ENCODE measurements at places on chromosomes 1 and 21.
A peak's percentile ranks its signal among the peaks of the same experiment; 100 is the strongest.

DNA sequence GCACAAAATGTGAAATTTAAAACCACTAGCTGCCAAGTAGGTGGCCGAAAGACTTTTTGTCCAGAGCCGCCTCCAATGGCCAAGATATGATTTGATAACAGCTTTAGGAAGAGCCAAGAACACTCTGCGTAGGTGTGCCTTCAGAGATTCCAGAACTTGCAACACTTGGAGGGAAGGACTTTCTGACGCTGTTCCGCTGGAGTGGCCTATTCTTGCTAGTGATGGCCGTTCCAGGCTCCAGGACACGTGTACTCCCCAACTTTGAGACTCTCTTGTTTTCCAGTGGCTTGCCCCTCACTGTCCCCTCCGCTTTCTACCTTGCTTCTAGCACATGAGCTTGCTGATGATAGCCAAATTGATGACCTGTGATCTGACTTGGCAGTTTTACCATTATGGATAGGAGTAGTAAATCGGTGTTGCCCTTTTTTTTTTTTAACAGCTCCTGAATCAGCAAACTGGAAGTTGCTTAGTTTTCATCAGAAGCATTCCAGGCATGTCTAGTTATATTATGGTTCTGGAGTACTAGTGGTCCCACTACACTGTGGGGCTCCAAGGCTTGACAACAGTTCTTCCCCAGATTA is 1.0 kb downstream of the PRDX6 start:
- DNase-seq, result no peak

GRCh38 chr1:53154859-53155438 is 12.5 kb upstream of the SLC1A7 start:
- no peak for DNase-seq

DNA sequence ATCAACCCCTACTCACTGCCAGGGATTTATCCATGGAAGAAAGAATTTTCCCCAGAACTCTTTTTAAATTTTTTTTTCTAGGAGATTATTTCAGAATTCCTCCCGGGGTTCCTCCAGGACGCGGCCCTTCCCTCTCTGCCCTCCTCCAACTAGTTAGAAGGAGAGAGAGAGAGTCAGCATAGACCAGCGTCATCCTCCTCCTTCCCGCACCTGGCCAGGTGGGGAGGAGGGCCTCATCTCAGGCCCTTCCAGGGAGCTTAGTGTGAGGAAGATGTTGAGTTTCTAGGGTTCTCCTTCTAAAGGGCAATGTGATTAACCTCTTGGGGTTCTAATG is 63.6 kb downstream of the CDK18 start:
- DNase-seq, result no peak

- no peak for DNase-seq
Measured at GRCh38 chr1:6776389-6776788, 8.9 kb upstream of the CAMTA1 start.

GRCh38 chr1:98698625-98699024 is 37.1 kb downstream of the SNX7 start:
- DNase-seq, result no peak

DNA sequence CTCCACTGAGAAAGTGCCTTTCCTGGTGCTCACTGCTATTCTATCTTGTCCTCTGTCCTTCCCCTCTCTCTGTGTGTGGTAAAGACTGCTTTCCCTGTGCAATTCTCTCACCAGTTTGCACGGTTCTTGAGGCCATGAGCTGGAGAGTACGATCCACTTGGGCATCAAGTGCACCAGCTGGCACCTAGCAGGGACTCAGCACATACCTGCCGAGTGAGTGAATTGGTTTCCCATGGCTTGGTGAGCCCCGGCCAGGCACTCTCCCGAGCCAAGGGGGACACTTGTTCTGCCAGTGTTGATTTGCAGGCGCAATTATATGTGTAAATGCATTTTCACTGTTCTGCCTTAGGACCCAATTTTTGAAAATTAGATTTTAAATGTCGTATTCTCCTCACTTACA is 313.5 kb downstream of the DISC1 start:
- no peak for DNase-seq

GRCh38 chr21:23890652-23891051 is 1716.6 kb downstream of the MRPL39 start:
- DNase-seq, result no peak

DNA sequence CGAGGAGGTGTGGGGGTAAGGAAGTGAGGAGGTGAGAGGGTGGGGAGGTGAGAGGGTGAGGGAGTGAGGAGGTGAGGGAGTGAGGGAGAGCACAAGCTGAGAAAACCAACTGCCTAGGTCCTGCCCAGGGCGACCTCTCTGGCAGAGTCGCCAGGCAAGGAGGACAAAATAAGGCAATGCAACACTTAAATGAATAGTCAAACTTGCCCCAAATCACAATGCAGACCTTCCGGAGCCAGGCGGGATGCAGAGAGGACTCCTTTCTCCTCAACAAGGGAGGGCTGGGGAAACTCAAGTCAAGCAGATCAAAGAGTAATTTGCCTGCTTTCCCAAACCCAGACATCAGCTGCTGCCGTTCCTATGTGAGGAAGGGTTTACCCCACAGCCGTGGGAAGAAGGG is 86.0 kb downstream of the CCDC185 start:
- no peak for DNase-seq

- no peak for DNase-seq
Measured at GRCh38 chr1:208979776-208980175, 603.7 kb upstream of the CAMK1G start.

GRCh38 chr1:218209351-218209861 is 75.7 kb upstream of the RRP15 start:
- DNase-seq, result peak; percentile 16

GRCh38 chr1:170471398-170472053 is 60.4 kb upstream of the GORAB start:
- no peak for DNase-seq

- no peak for DNase-seq
Measured at GRCh38 chr1:96521994-96522760, 199.4 kb upstream of the PTBP2 start.

DNA sequence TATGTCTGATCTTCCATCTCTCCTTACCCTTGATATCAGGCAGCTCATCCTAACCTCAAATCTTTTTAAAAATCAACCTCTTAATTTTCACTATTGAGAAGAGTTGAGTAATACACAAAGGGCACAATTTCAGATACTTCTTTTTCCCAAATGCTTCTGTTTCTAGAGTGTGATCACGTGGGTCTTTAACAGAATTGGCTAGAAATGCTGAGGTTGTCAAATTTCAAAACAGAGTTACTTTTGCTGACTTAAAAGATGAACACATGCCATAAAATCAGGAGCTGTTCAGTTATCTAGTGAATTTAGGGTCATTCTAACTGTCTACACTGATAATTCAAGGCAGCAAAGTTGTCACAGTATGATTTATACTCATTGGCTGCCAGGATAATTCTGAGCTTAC is 63.6 kb upstream of the NGF start:
- no peak for DNase-seq

- DNase-seq, result no peak
Measured at GRCh38 chr1:222045786-222046185, 303.9 kb upstream of the DUSP10 start.

DNA sequence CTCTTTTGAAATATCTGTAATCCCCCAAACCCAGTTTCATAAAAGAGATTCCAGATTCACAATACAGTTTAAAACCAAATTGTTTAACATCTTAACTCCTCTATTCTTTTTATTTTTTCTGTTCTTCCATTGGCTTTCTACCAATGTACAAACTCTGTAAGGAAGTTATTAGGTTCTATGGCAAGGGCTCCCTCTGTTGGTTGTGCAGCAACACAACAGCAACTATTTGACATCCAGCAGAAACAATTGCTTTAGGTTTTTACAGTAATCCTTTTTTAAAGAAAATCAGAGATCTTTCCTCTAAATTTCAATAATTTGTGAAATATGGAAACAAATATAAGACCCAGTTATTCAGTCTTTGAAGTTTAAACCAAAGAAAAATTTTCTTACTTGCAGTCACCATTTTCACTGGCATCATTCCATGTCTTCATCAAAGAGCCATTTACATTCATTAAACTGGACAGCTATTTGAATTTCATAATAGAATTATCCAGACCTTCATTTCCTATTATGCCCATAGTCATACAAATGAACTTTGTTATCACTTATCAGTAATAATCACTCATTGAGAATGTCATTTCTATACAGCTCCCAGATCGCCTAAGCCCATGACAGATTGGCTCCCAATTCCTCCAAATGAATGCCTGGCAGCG is 46.5 kb upstream of the RNF11 start:
- DNase-seq, result no peak

DNA sequence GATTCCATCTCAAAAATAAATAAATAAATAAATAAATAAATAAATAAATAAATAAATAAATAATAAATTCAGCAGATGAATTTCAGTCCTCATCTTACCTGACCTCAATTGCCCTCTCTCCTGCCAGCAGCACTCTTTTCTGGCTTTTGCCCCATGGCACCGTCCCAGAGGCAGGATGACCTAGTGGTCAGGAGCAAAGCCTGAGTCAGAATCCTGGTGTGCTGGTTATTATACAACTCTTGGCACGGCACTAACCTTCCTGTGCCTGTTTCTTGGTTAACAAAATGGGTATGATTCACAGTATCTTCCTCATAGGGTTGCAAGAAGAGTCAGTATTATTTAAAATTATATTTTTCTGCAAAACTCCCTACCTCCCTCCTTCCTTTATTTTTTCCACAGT is 43.0 kb downstream of the NKAIN1 start:
- no peak for DNase-seq

- no peak for DNase-seq
Measured at GRCh38 chr1:56045477-56045876, 533.9 kb downstream of the PLPP3 start.

- DNase-seq, result no peak
Measured at GRCh38 chr1:117414943-117415342, 47.7 kb downstream of the MAN1A2 start.

- no peak for DNase-seq
Measured at GRCh38 chr1:116710420-116711262, 43.1 kb upstream of the IGSF3 start.

DNA sequence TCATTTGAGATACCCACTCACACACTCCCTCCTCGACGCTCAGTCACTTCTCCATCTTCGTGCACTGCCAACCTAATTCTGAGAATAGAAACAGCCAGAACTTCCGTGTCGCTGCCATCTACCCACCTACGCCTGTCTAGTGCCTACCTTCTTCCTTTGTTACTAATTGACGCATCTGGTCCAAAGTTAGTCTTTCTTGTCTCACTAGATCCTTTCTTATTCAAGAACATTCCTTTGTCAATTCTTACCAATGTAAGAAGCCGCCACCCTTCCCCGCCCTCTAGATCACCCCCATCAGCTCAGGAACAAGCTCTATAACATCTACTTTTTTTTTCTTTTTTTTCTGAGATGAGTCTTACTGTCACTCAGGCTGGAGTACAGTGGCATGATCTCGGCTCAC is 3.7 kb downstream of the PADI6 start:
- DNase-seq, result no peak

DNA sequence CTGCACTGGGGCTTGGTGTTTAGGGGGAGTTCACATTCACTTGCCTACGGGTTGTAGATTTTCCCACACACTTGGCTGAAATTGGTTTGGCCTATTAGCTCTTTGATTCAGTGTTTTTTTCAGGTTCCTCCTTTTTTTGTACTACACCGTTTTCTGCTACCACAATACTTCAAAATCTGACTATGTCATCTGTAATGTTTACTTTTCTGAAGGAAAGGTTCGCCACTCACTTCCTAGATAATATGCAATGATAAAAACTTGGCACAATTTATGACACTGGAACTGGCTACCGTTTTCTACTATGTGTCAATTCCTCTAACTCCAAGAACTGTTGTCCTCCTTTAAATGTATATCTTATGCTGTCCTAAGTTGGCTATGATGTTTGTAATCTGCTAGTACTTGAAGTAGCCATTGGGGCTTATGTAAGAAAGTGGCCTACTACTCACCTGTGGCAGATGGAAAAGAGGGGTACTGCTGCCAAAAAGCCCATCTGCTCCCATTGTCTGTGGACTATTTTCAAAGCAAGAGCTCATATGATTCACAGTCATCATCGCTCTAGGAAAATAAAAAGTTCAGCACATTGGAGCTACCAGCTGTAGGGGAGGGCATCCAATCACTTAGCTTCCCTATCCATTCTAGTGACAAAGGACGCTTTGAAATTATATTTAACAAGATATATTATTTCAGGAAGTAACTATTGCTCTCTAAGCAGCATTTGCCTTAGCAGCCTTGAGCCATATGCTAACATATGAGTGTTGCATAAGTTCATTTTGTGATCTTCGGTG is 42.4 kb upstream of the BACH1 start:
- no peak for DNase-seq

GRCh38 chr1:119808972-119809550 is 2.2 kb downstream of the REG4 start:
- peak; percentile 46 for DNase-seq

GRCh38 chr1:56148326-56149193 is 430.8 kb downstream of the PLPP3 start:
- DNase-seq, result no peak

DNA sequence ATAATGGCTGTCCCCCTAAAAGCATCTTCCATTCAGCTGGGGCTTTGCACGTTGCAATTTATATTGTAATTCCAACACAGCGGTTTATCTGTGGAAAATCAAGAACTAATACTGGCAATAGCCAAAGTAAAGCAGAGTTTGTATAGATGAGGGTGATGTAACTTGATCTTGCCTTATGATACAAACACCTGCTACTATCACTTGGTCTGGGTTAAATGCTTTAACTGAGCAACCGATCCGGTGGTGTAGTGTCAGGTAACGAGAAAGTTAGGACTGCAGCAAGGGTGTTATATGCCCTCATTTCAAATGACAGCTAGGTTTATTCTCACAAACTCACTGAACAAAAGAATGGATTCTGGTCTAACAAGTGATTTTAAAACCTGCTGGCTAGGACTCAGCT is 47.3 kb upstream of the PLPPR4 start:
- no peak for DNase-seq

DNA sequence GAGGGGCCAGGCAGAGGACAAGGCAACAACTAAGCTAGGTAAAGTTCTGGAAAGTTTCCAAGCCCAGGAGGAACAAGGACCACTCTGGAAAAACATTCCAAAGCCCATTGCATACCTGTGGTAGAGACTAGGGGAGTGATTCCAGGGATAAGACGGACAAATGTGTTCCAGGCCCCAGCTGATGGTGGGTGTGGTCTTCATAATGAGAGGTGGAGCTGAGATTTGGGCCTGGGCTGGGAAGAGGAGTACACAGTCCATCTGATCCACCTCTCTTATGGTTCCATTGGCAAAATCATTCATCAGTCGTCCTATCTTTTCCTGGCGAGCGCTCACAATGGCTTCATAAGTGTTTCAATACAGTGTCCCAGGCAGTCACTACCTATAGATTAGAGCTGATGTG is 4.5 kb downstream of the KLHDC7A start:
- no peak for DNase-seq
